ENCODE measurements at places on chromosomes 2 and 18.

- DNase-seq, result no peak
These were observed 722.3 kb downstream of the RNF144A start for GRCh38 chr2:7639476-7639875.

DNA sequence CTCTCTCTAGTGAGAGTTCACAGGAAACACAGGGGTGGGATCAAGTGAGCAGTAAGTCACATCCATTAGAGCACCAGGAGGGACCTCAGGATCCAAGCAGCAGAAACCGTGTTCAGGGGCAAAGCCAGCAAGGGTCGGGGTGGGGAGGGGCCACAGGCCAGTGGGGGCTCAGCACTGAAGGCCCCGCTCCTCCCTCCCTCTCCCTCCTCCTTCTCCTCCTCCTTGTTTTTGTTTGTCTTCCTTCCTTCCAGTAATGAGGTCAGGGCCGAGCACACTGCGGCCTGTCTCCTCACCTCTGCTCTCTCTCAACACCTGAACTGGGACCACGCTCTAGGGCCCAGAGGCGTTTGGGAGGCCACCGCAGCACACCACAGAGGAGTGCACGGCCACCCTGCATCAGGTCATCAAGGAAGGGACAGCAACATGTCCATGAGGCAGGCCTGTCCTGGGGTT lies 20.9 kb downstream of the MTERF4 start:
- no peak for DNase-seq

DNA sequence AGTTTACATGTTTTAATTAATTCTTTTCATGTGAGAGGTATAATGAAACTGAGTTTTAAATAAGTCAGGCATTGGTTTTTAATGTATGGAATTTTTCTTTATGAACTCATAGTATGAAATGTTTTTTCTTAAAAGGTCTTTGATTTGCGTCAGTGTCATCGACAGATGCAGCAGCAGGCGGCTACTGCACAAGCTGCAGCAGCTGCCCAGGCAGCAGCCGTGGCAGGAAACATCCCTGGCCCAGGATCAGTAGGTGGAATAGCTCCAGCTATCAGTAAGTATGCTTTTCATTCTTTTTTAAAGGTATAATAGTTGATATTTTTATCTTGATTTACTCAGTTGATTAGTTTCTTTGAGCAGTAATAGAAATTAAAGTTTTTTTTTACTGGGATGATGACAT lies 46.5 kb downstream of the SMAD4 start:
- no peak for DNase-seq

DNA sequence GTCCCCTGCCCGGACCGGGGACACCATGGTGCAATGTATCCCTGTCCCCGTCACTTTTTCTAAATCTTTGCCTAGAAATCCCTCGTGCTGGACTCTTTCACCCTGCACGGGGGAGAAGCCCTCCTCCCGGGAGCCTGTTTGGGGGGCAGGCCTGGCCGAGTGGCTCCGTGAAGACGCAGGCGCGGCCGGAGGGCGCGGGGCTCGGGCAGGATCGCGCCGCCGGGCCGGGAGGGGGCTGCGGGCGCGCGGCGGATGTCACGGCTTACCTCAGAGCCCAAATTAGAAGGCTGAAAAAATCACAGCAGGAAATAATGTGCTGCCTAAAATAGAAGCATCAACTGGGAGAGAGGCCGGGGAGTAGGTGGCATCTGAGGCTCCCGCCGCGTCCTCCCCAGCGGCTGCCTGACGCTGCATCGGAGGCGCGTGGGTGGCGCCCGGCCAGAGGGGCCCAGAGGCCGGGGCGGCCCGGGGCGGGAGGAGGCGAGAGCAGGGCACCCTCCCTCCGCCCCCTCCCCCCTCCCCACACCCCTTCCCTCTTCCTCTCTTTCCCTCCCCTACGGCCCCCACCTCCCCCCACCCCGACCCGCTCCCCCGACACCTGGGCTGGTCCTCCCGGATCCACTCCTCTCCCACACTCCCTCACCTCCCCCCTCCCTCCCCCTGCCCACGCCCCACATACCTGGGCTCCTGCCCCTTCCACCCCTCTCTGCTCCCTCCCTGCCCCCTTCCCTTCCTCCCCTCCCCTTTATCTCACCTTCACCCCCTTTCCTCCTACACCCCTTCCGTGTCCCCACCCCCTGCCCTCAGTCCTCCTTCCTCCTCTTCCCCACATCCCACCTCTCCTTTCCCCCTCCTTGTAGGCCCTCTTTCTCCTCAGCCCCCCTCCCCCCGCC lies 51.9 kb downstream of the SLC4A1AP start:
- DNase-seq, result peak; percentile 17

- DNase-seq, result no peak
These were observed 29.4 kb downstream of the HADHB start for GRCh38 chr2:26274058-26274613.

GRCh38 chr2:17648581-17648980 lies 105.0 kb downstream of the SMC6 start:
- no peak for DNase-seq

GRCh38 chr18:37320317-37320716 lies 245.3 kb downstream of the CELF4 start:
- DNase-seq, result no peak

DNA sequence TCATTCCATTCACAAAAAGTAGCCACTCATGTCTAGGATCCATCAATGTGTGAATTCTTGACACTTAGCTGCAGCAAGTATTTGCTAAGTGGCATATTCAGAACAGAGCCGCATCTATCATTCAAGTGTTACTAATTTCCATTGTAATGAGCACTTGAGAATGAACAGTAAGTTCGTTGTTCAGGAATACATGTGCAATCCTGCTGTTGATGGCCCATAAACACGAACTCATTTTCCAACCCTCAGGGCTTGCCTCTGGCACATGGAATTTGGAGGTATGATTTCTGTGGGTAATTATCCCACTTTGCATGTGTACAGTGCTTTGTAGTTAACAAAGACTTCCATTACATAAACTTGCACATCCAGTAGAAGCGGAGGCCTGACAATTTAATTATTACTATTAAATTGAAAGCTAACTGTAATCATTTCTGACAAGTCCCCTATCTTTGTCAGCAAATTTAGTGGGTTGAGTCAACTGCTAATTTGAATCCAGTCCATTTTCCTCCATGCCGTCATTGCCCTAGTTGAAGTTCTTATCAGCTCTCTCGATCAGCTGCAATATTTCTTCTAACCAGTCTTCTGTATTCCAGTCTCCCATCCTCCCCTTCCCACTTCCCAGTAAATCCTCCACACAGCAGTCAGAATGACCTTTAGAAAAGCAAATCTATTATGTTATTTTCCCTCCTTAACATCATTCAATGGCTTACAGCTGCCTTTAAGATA lies 116.0 kb upstream of the AQP4 start:
- no peak for DNase-seq

DNA sequence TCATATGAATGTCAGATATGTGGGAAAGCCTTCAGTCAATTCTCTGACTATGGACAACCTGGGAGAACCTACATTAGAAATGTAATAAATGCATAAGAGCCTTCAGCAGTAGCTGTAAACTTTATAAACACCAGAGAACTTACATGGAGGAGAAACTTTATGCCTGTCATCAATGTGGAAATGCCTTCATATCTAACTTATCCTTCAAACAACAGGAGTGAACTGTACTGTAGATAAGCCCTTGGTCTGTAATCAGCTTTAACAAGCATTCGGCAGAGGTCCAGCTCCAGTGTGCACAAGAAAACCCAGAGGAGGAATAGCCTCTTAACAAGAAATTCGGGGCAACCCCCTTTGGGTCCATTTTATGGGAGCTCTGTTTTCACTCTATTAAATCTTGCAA lies 14.8 kb upstream of the UXS1 start:
- no peak for DNase-seq

GRCh38 chr2:224136396-224136795 lies 97.3 kb upstream of the SERPINE2 start:
- DNase-seq, result no peak

DNA sequence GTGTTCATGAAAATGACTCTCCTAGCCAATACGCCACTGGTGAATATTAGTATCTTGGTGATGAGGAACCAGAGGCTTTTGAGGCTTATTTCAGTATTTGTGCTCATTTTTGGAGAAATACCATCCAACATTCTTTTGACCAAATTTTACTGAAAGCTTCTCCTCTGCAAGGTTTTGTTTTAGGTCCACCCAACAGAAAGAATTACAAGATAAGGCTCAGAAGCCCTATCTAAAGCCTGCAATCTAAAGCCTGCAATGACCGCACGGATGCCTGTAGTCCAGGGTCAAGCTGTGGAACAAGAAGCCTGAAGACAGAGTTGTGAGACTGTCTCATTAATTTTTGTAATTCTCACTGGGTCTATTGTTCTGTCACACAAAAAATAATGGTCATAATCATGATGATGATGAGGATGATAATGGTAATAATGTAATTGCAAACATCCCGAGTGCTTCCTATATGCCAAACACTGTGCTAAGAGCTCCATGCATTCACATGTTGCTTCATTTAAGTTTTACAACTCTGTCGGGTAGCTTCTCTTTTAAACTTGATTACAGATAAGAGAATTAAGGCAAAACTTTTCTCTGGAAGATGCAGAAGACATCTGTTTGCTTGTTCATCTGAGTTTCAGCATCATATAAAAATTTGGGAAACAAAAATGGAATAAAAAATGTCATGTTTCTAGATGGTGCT lies 33.2 kb upstream of the NCOA1 start:
- no peak for DNase-seq

- DNase-seq, result no peak
These were observed 101.9 kb upstream of the CTDP1 start for GRCh38 chr18:79577451-79578395.

DNA sequence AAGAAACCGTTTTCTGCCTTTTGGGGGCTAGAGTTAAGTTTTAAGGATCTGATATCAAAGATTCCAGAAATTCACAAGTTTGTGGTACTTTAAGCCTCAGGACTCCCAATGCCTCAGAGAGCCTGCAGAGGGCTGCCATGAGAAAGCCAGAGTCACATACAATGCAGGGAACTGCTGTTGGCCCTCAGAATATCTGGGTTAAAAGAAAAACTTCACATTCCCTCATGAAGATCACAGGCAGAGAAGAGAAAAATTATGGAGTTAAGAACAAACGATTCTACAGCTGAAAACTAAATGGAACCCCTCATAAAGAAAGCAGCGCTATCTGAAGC lies 39.5 kb downstream of the HDAC4 start:
- DNase-seq, result no peak

- no peak for DNase-seq
These were observed 96.7 kb downstream of the ASB1 start for GRCh38 chr2:238523158-238524110.

- peak; percentile 48 for DNase-seq
These were observed 62.7 kb downstream of the MBP start for GRCh38 chr18:77069931-77070330.

- DNase-seq, result no peak
These were observed 96.5 kb downstream of the ZNF532 start for GRCh38 chr18:58960946-58961722.

- DNase-seq, result no peak
These were observed 67.5 kb upstream of the DTNB start for GRCh38 chr2:25740810-25741381.

DNA sequence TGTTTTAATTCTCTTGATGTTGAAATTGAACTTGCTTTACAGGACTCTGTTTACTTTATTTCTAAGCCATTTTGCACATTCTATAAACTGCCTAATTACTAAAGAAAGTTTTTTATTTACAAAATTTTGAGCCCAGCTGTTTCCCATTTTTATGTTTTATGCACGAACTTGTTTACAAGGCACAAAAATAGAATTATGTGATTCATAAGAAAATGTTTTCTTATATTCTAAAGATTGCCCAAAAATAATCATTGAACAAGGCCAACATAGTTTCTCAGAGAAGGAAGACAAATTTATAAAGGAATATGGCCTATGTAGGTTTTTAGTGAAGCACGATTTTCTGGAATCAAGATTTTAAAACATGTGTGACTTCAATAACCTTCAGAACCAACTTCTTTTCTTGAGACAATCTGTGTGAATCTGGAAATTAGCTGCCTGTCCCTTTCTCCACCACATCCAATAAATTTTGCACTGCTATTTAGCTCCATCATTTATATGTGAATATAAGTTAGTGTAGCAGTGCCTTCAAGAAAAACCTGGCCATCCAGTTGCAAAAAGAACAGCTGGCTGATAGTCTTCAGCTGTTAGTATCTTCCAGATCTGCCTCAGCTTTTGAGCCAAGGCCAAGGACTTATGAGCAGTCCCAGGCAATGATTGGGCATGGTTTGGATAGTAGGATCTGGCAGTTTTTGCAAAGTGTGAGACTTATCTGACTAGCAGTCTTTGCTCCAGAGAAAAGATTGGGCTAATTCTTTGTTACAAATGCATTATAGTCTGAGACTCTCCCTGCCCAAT lies 253.2 kb upstream of the COL3A1 start:
- no peak for DNase-seq

DNA sequence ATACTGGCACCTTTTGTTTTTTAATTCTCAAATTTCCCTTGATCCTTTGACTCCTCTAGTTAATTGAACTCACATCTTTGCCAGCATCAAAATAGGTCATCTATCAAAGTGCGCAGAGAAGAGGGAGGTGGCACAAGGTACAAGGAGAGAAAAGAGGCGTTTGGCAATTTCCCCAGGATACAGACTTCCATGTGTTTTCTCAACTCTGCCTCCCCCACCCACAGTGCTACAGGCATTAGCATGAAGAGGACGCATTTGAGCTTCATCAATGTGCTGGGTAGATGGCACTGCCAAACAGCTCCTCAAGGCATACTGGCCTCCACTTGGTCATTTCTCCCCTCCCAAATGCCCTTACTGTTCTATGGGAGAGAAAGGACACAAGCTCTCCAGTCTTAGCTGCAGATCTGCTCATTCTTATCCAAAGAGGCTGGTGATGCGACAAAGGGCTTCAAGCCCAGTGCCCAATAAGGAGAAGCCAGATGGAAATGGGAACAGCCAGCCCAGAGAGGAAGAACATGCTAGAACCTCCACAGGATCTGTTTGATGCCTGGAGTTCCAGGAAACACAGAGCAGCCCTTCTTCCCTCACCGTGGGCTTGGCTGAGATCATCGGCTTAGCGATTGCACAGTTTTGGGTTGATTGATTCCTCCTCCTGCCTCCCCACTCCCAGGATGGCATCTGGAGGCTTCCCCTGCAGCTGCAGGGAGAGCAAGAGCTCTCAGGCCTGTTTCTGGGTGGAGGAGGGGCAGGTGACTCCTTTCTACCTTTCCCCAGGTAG lies 144.7 kb upstream of the SMAD2 start:
- DNase-seq, result no peak

- no peak for DNase-seq
These were observed 285.6 kb downstream of the NR4A2 start for GRCh38 chr2:156046900-156047299.

- no peak for DNase-seq
These were observed 40.8 kb downstream of the DARS1 start for GRCh38 chr2:135944625-135945024.

- DNase-seq, result no peak
These were observed 80.2 kb upstream of the BCL11A start for GRCh38 chr2:60633615-60634014.

GRCh38 chr2:187369471-187369870 lies 78.6 kb downstream of the CALCRL start:
- no peak for DNase-seq

Measured in stimulated activated CD4-positive, alpha-beta T cell treated with anti-CD3 and anti-CD28 coated beads, Interleukin-4, amount 100 ng/mL, for 24 hours (primary cell).